Activated effector memory CD4-positive, alpha-beta T cell treated with Interleukin-2 at 50 U/mL for 16 hours (primary cell): ENCODE measurements at places on chromosomes 1 and 21.

- DNase-seq: no peak
These were observed 10.1 kb upstream of the GORAB start for GRCh38 chr1:170521818-170522217.

- DNase-seq: no peak
These were observed 85.6 kb upstream of the WNT4 start for GRCh38 chr1:22228505-22228911.

GRCh38 chr1:32100807-32101708 is 6.8 kb upstream of the KPNA6 start:
- no peak for DNase-seq

GRCh38 chr1:203519053-203519840 is 25.3 kb downstream of the OPTC start:
- no peak for DNase-seq

- DNase-seq: no peak
These were observed 285.1 kb downstream of the RYR2 start for GRCh38 chr1:237327061-237327460.

GRCh38 chr1:104720741-104721140 is 971.0 kb downstream of the AMY1C start:
- DNase-seq: no peak

DNA sequence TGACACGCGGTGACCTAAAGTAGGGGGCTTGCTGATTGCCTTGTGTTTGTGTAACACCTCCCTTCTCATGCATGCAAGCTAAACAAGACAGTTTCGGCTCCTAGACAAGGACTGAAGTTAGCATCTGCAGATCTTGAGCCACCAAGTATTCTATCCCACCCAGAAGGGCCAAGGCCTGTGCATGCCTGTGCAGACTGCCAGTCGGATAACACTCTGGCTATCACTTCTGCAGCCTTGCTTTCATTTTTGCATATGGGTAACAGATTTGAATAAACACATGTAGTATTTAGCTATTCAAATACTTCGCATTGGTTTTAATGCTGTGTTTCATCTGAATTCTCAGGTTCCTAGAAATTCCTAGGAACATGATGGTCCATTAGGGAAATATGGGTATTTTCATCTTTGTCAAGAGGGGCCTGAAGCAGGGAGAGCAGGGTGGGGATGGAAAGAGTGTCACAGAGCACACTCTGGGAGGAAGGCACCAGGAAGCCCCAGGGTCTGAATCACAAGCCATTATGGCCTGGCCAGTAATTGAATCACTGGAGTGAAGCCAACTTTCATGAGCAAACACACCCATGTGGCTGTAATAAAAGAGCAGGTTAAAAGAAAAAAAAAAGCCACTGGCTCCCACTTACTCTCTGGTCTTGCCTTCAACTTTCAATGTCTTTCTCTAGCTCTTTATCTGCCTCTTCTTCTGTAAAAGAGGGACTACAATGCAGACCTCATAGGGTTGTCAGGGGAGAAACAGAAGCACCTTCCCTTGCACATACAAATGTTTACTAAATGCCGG is 28.3 kb downstream of the GADD45A start:
- no peak for DNase-seq

DNA sequence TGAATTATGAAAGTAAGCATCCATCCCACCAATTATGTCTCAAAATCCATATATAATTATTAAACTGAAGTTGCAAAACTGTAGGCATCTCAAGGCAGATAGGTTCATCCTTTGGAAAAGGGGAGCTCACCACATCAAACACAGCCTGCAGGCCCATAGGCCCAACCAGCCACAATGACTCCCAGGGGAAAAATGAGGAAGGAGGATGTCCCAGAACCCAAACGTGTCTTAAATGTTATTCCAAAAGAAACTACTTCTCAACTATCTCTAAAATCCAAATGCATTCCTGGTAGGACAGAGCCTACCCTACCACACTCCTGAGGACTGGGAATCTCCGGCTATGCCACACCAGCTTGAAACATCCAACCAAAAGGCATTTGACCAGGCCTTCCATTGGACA is 12.8 kb downstream of the TIAM1 start:
- DNase-seq: no peak

DNA sequence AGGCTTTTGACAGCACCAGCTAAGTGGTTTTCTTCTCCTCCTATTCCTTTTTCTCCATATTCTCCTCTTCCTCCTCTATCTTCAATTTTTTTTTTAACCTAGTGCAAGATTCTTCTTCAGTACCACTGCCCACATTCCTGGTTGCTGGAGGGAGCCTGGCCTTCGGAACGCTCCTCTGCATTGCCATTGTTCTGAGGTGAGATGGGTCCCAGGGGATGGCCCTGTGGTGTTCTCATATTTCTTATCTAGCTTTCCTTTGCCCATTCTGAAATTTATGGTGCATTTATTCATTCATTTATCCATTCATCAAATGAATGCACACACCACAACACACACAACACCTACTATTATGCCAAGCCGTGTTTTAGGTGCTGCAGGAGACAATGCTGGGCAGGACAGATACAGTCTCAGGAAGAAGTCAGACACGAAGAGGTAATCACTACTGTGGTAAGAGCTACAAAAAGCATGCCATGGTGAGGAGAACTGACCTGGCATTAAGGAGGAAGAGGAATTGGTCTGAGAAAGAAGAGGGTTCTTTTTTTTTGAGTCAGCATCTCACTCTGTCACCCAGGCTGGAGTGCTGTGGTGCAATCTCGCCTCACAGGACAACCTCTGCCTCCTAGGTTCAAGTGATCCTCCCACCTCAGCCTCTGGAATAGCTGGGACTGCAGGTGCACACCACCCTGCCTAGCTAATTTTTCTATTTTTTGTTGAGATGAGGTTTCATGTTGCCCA is 47.5 kb upstream of the TDRD10 start:
- no peak for DNase-seq

- no peak for DNase-seq
These were observed 7.2 kb downstream of the TUFT1 start for GRCh38 chr1:151547119-151547899.

GRCh38 chr1:3814065-3814464 is 17.8 kb upstream of the LRRC47 start:
- no peak for DNase-seq

DNA sequence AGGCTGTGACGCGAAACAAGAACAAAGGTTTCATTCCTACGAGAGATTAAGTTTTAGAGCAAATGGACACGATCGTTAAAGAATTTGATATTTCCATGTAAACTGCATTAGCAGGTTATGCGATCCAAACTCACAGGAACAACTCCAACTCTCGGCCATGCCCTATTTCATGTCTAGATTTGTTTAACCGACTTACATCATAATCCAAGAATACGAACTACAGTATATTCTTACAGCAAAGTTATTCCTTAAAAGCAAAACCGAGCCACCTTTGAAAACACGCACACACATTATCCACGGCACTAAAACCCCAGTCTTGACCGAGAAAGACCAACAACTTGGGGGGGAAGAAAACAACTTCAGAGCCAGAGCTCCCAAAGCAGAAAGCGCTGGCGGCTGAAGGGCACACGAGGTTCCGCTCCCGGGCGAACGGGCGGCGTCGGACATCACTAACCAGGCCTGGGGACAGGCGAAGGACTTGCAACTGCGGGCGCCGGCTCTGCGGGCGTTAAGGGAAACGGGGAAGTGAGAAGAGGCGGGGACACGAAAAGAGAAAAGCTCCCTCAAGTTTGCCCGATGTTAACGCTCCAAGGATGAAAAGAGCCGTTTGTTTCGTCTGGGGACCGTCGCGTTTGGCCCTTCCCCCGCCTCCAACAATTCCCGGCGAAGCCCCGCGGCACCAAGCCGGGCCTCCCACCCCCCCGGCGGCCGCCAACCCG is 690 bp downstream of the B3GALNT2 start:
- DNase-seq: no peak

DNA sequence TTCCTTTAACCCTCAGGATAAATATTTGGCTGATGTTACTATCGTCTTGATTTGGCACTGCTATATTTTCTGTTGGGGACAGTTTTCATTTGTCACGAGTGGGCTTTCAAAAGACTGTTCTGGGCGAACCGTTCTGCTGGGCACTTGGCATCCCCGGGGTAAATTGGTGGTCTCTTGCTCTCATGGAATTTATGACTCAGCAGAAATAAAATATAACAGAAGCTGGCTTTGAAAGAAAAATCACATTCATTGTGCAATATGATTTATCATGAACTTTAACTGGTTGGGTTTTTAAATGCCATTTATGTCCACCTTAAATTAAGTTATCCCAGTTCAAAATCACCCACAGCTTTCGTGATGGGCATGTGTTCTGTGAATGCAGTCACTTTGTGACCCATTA is 147.3 kb downstream of the KAZN start:
- DNase-seq: no peak

- DNase-seq: no peak
These were observed 762.1 kb upstream of the NEGR1 start for GRCh38 chr1:73044241-73045036.

DNA sequence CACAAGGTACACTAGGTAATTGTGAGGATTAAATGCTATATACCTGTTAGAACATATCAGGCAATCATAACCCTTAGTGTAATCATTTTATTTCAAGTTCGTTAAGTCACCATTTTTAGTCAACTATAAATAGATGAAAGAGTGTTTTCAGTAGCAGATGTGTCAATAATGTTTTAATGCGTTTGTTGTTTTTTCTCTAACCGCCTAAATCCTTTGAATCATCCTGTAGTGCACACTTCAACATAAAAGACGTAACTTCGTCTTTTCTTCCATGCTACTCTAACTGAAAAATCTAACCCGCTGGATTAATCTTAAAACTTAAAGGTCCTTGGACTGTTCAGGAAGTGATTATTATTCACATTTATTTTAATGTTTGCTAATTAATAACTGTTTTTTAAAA is 7.2 kb upstream of the LBR start:
- DNase-seq: no peak

GRCh38 chr1:6912518-6912917 is 127.3 kb downstream of the CAMTA1 start:
- no peak for DNase-seq

- DNase-seq: no peak
These were observed 10.6 kb upstream of the NUCKS1 start for GRCh38 chr1:205760606-205761005.

- DNase-seq: no peak
These were observed 36.2 kb upstream of the TNFRSF1B start for GRCh38 chr1:12130466-12131130.

GRCh38 chr1:84635429-84635828 is 54.8 kb downstream of the SSX2IP start:
- no peak for DNase-seq

GRCh38 chr1:184691719-184692324 is 62.8 kb downstream of the EDEM3 start:
- DNase-seq: no peak

DNA sequence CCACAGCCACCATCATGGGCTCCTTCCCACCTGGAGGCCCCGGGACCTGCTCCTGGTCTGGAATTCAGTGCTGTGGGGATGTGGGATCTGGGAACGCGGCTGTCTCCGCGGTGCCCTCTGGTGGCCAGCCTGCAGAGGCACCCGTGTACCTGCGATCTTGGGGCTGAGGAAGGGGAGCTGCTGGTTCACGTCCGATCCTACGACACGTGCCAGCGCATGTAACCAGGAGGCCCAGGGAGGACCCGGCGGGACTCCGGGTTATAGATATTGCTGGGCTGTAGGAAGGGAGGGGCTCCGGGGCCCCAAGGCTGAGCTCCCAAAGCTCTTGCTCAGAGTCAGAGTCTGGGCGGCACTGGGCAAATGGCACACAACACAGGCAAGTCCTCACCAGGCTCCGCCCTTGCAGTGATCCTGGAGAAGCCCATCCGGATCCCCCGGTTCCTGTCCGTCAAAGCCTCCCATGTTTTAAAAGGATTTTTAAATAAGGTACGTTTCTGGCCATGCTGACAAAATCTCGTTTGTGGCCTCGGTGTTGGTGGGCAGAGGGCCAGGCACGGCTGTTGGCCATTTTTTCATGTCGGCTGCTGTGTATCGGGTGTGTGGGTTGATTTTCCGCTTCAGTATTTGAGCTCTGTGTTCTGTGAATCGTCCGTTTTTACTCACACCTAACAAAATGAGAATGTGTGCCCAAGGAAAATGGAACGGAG is 20.1 kb downstream of the FAAP20 start:
- DNase-seq: no peak

GRCh38 chr21:45889256-45889655 is 92.3 kb upstream of the COL6A1 start:
- DNase-seq: no peak

- no peak for DNase-seq
These were observed 15.5 kb downstream of the LEPR start for GRCh38 chr1:65435987-65436386.

GRCh38 chr1:230142608-230143210 is 75.7 kb downstream of the GALNT2 start:
- no peak for DNase-seq

GRCh38 chr1:9529190-9529589 is 10.1 kb upstream of the SLC25A33 start:
- no peak for DNase-seq

DNA sequence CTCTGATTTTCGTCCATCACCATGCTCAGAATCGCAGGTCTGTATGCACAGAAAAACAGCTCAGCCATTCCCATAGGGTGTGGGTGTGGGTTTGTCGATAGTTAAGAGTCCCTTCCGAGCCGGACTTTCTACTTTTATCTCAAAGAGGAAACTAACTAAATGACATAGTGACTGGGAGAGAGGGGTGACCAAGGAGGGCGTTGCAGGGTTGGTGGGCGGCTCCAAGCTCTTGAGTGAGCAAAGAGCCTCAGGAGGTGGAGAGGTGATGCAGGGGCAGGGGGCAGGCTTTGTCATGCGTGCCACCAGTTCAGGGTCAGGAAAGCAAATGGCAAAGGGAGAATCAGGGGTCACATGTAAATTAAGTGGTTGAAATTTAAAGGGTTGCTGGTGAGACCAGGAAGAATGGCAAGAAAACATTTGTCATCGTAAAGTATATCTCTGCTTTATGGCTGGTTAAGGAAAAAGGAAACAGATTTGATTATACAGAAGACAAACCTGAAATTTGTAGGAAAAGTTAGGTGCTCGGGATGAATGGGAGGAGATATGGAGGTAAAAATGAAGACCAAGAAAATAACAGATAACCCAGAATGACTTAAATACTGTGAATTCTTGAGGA is 249.0 kb downstream of the SETD4 start:
- no peak for DNase-seq

DNA sequence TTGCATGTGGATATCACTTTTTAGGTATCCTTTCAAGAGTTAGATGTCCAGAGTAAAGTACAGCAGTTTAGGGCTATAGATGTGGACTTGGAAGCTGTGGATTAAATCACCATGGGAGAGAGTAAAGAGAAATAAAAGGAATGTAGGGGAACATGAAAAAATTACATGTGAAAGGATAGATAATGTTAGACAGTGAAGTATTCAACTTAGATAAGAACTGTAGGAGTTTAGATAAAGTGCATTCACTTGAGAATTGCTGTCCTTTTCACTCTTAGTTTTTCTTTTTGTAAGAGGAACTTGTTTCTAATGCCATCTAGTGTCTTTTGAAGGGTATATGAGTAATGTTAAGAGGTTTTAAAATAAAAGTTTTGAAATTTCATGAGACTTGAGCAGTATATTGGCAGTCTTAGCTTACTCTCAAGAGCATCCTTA is 40.1 kb downstream of the MAST2 start:
- no peak for DNase-seq
